Stimulated activated CD8-positive, alpha-beta memory T cell treated with anti-CD3 and anti-CD28 coated beads, Interleukin-2, amount 100 ng/mL, for 1 hour (primary cell): ENCODE measurements at places on chromosomes 1 and 21.
A peak's percentile ranks its signal among the peaks of the same experiment; 100 is the strongest.

GRCh38 chr21:41948901-41949300 is 4.9 kb downstream of the C2CD2 start:
- DNase-seq, result no peak

DNA sequence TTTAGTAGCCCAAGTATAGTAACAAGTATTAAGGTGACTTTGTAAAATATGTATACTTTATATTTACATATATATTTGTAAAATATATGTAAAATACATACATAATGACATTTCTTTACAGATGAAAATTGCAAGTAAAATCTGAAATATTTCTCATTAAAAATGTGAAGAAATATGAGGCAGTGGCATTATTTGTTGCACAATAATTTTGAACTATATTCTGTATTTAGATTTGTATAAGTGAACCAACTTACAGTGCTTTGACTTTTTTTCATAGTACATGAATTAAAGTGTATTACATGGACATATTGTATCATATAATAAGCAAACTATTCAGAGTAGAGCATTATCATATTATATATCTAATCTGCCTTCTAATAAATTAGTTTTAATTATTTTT is 60.3 kb downstream of the ANGPTL1 start:
- no peak for DNase-seq

GRCh38 chr1:154998818-154999570 is 3.6 kb upstream of the ZBTB7B start:
- peak; percentile 34 for DNase-seq

- DNase-seq, result no peak
Measured at GRCh38 chr1:13583595-13583965, at the start of gene PDPN. TSS of gene PDPN (plus strand) at chr1:13583832. CDS start at chr1:13584034, 202 bp downstream.

GRCh38 chr1:203026031-203026665 is at the start of gene PPFIA4:
TSS of gene PPFIA4 (plus strand) at chr1:203026491. CDS start at chr1:203039009, 12,518 bp downstream.
- DNase-seq, result peak; percentile 77

DNA sequence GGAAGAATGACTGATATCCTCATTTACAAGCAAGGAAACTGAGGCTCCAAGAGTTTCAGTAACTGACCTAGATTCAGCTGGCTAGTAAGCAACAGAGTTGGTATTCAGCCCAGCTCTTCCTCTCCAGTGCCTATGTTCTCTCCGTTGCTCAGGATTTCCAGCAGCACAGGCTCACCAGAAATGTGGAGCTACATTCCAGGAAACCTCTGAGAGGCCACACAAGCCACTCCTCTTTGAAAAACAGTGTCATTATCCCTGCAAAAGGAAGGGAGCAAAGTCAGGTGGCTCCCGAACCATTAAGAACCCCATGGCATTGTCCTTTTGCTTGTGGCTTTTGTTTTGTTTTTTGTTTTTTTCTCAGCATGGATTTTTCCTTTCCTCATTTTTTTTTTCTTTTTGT is 40.6 kb upstream of the DUSP10 start:
- DNase-seq, result no peak

- DNase-seq, result no peak
Measured at GRCh38 chr21:36698385-36698980, 432 bp upstream of the SIM2 start.

- DNase-seq, result no peak
Measured at GRCh38 chr1:228996281-228996680, 261.0 kb downstream of the RHOU start.

- no peak for DNase-seq
Measured at GRCh38 chr1:229432116-229432461, 1.8 kb downstream of the ACTA1 start.

GRCh38 chr1:115764541-115764940 is 4.0 kb downstream of the CASQ2 start:
- DNase-seq, result no peak

GRCh38 chr1:28894785-28895184 is 19.6 kb upstream of the EPB41 start:
- DNase-seq, result no peak

DNA sequence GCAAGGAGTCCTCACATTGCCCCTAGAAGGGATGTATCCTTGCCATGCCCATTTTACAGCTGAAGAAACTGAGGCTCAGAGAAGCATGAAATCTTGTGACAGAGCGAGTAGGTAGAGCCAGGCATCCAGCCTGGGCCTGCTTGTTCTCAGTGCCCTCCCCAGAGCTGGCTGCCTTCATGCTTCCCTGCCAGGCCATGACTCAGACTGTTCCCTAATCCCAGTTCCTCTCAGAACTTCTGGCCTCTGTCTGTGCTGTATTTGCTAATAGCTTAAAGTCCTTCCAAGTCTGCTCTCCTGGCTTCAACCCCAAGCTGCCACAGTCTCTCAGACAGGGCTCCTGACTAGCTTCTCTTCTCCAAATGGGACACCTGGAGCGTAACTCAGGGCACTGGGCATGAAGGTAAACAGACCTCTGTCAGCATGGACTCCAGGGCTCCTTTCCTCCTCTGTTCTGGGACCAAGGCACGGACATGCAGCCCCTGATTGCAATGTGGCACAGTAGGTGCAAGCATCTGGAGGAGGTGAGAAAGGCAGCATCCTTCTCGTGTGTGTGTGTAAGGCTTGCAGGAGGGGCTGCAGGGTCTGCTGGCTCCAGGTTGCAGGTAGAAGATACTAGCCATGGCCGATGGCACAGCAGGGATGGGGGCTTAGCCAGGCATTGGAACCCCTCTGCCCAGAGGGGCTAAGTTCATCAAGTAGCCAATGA is 122.7 kb downstream of the HMGB4 start:
- DNase-seq, result no peak

GRCh38 chr1:16971341-16972188 is 8.9 kb downstream of the MFAP2 start:
- DNase-seq, result no peak
